ENCODE measurements at places on chromosomes 6 and 20. TPM values are rescaled to one million over a fixed set of nuclear protein-coding genes. Genes with fewer than 3 reads are reported as not detected.
A peak's percentile ranks its signal among the peaks of the same experiment; 100 is the strongest.

DNA sequence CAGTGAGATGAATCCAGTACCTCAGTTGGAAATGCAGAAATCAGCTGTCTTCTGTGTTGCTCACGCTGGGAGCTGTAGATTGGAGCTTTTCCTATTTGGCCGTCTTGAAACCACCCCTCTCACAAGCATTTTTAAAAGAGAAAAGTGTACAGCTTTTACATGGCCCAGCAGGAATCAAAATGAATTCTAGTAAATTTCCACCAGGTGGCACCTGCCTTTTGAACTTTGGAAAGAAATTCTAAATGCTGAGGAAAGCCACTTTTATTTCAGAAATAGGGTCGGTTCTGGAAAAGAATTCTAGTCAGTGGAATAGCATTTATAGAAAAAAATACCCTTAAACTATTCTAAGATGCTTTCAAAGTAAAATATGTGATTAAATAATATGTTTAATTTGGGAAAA, 647.8 kb downstream of the CD109 start:
- DNase-seq = no peak

GRCh38 chr6:32622545-32623401, 14.4 kb upstream of the HLA-DQA1 start:
- peak; percentile 7 for DNase-seq

GRCh38 chr20:22248051-22248667, 336.2 kb downstream of the FOXA2 start:
- DNase-seq = peak; percentile 57

DNA sequence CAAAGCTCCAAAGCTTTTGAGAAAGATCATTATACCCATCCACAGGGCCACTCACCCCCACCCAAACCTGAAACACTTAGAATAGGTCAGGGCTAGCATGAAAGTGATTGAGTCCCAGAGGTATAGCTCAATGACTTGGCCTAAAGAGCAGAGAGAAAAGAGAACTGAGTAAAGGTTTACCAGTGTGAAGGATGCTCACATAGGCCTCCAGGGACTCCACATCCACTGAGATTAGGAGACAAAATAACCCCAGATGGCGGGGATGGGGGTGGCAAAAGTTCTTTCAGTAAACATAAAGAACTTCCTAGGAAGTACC, 12.2 kb downstream of the SAYSD1 start:
- no peak for DNase-seq

Gene BMP6
- total RNA-seq = 0.37 TPM

DNA sequence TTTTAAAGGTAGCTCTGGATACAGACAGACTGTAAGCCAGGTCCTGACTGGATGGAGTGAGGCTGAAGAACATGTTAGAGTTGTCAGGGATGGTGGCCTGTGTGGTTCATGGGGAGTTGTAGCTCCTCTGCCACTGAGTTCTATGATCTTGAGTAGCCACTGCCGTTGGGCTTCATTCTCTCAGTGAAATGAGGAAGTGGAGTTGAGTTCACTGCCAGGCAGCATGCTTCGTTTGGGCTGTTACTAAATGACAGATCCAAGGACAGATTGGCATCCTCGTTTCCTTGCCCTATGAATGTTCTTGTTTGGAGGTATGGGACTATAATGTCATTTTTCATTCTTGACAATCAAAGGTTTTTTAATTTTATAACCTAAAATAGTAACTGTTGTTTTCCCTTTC, 37.2 kb downstream of the SCAND1 start:
- DNase-seq = no peak

Gene CAGE1
- total RNA-seq = 0.21 TPM

Gene TBC1D20
- 10.9 TPM for total RNA-seq

DNA sequence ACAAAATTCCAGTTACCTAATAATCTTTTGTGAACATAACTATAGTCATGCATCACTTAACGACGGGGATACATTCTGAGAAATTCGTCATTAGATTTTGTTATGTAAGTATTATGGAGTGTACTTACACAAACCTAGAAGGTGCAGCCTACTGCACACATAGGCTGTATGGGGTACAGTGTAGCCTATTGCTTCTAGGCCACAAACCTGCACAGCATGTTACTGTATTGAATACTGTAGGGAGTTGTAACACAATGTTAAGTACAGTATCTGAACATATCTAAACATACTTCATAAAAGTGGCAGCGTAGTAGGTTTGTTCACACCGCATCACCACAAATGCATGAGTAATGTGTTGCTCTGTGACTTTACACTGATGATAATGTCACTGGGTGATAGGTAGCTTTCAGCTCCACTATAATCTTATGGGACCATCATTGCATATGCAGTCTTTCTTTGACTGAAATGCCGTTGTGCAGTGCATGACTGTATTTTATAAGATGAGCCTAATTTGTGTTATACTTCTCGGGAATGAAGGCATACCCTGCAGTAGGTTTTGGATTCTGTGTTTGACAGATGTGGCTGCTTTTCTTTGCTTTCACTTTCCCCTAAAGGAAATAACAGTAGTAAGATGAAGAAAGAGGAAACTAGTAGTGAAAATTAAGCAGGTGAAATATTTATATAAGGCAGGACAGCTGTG, 365.6 kb downstream of the FARS2 start:
- no peak for DNase-seq

Gene C6orf58
- total RNA-seq = not detected

Gene DCBLD1
- 12.0 TPM for total RNA-seq

GRCh38 chr6:87913974-87914373, 133.7 kb upstream of the SPACA1 start:
- DNase-seq = no peak

GRCh38 chr20:62280303-62280702, 22.5 kb upstream of the ADRM1 start:
- no peak for DNase-seq

GRCh38 chr6:165404697-165405096, 95.3 kb upstream of the C6orf118 start:
- DNase-seq = no peak

GRCh38 chr20:2509794-2510193, 1.1 kb upstream of the ZNF343 start:
- DNase-seq = peak; percentile 45

- DNase-seq = no peak
These were observed 141.1 kb upstream of the CITED2 start for GRCh38 chr6:139515511-139515910.

DNA sequence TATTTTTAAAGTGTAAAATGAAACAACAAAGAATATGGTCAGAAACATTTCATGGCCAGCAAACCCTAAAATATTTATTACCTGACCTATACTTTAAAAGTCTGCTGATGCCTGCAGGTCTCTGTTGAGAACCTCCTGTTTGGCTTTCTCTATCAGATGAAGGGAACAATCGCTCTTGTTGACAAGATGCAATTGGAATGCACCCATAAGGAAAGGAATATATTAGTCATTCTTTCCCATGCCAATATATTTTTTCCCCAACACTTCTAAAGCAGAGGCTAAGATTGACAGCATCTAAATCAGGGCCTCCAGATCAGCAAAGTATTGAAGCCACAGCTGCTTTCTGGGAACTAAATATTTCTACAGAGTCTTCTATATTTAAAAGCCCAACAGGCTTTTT, 897.8 kb downstream of the EPHA7 start:
- no peak for DNase-seq

- DNase-seq = no peak
These were observed 122.7 kb downstream of the TIAM2 start for GRCh38 chr6:155117785-155118184.

All from H7 (cell line).